ENCODE measurements at places on chromosomes 1 and 21.

GRCh38 chr1:67675800-67676199, 9.2 kb upstream of the GADD45A start:
- ATAC-seq, result peak; percentile 67

- ATAC-seq, result no peak
These were observed 72.9 kb upstream of the RGS4 start for GRCh38 chr1:162996261-162996660.

DNA sequence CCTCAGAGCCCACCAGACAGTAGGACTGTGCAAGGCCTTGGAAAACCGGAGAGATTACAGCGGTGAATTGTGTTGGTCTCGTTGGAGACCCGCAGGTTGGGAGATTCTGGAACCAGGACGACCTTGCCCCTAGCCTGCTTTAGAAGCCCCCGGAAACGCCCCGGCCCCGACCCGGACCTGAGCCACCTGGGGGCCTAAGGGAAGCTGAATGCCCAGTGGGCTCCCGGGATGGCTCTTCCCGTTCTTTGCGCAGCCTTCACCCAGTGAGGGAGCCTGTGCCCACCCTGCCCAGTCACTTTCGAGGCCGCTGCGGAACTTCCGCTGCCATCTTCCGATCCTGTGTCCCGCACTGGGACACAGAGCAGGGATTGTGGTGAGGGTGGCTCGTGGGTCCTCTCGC, 254.4 kb downstream of the FAM72C start:
- ATAC-seq, result no peak

DNA sequence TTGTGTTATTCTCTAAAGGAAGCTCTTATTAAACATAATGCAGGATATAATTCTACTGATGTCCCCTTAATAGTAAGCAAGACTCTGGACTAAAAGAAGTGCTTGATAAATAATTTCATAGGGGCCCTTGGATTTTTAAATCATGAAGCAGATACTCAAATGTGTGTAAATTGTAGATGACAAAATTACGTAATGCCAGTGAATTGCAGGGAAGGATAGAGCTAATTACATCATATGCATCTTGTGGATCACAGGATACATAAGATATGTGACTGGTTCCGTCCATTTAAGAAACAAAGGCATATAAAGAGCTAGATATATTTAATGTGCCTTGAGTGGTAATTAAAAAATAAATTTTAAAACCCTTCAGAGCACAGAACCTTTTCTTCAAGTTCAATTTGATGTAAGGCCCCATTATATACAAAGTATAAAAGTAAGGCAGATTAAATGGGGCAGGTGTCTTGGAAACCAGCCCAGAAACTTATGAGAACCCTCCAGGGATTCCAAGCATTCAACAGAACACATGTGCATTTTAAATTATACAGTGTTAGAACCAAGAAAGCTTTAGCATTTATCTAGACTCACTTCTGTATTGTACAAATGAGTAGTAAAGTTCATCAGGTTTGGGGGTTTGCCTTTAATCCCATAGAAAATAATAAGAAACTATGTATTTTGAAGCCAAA, 190.4 kb downstream of the NCAM2 start:
- no peak for ATAC-seq

- ATAC-seq, result no peak
These were observed 7.2 kb downstream of the HLCS start for GRCh38 chr21:36959020-36959835.

DNA sequence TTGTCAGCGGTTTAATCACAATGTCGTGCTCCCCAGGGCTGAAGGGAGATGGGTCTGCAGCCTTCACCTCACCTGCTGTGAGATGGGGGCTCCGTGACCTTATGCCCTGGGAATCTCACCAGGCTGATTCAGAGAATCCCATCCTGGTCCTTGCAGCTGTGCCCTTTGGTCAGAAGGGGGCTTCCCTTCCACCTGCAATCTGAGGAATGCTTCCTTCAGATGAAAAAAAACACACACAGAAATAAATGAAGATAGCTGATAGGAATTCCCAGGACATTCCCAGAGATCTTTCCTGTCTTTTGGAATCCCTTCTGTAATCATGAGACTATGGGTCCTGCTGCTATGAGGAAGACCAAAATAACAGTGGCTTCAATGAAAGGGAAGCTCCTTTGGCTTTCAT, 127.0 kb upstream of the VAMP3 start:
- no peak for ATAC-seq

DNA sequence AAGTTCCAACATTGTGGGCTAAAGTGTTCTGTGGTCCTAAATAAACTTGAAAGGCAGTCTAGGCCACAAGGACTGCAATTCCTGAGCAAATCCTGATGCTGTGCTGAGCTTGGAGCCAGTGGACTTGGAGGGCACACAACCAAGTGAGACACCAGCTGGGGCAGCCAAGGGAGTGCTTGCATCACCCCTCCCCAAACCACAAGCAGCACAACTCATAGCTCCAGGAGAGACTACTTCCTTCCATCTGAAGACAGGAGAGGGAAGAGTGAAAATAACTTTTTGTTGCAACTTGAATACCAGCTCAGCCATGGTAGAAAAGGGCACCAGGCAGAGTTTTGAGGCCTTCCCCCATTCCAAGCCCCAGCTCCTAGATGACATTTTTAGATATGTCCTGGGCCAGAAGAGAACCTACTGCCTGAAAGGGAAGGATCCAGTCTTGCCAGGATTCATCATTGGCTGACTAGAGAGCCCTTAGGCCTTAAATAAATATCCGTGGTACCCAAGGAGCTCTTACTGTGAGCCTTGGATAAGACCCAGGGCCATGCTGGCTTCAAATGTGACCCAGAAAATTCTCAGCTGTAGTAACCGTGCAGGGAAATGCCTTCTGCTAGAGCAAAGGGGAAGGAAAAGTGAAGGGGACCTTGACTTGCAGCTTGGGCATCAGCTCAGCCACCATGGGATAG, 35.4 kb upstream of the LRRC8B start:
- no peak for ATAC-seq

- ATAC-seq, result peak; percentile 71
These were observed 27.4 kb upstream of the KIRREL1 start for GRCh38 chr1:157966031-157966537.

DNA sequence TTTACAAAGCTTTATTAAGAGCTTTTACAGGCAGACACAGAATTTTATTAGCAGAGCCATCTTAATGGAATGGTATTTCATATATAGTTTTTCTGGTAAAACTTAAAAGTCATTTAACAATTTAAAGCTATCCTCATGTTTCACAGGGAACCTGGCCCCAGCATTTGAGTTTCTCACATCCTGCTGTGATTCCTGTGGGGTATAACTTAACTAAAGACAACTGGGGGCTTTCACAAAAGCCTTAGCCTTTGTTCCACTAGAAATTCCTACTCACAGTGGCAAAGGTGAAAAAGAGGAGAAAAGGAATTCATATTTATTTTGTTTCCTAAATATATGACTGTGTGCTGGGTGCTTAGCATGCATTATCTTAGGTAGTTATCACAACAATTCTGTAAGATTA, 233.9 kb downstream of the DENND1B start:
- no peak for ATAC-seq

- ATAC-seq, result no peak
These were observed 2.9 kb downstream of the SERTAD4 start for GRCh38 chr1:210235363-210236053.

GRCh38 chr1:84689514-84690396, 506 bp downstream of the SSX2IP start:
- peak; percentile 38 for ATAC-seq

DNA sequence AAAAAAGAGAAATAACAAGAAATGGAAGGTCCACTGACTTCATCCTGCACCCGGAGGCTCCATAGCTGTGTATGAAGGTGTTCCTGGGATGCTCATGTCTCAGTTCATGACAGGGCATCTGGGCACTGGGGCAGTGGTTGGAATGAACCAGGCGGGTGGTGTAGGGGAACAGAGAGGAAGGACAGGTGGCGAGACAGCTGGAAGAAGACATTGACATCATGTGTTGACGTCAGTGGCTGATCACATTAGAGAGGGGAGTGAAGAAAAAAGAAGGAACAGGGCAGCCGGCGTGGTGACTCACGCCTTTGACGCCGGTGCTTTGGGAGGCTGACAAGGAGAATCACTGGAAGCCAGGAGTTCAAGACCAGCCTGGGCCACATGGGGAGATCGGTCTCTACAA, 50.1 kb downstream of the HUNK start:
- ATAC-seq, result no peak

- ATAC-seq, result no peak
These were observed 812 bp downstream of the NBPF1 start for GRCh38 chr1:16612332-16613172.

DNA sequence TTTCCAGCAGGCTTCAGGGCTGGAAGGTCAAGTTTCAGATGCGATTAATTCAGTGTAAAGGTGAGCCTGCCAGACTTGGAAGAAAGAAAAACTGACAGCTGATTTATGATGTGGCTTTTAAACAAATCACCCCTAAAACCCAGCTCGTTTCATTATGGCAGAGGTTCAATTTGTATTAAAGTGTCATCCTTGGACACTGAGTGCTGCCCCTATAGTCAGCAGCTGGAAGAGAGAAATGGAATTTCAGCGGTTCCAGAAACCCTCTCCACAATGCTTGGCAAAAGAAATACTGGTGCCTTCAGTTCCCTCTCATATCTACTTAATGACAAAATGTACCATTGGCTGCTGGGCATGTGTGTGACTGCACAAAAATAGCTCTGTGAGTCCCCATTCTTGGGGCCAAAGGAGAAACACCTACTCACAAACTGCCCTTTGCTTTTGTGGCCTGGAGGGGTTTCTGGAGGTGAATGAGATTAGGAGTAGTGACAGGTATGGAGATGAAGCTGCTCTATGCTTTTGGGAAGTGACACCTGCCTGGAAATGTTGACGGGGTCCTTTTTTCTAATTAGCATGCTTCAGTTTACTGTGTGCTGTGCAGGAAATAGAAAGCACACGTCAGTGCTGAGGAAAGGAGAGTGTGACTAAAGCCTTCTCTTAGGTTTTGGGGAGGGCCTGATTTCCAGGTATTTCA, 95.1 kb upstream of the TSPAN2 start:
- no peak for ATAC-seq

- no peak for ATAC-seq
These were observed 42.1 kb downstream of the NRIP1 start for GRCh38 chr21:15022608-15023261.

GRCh38 chr1:215891266-215892057, 324.4 kb downstream of the KCTD3 start:
- peak; percentile 45 for ATAC-seq

DNA sequence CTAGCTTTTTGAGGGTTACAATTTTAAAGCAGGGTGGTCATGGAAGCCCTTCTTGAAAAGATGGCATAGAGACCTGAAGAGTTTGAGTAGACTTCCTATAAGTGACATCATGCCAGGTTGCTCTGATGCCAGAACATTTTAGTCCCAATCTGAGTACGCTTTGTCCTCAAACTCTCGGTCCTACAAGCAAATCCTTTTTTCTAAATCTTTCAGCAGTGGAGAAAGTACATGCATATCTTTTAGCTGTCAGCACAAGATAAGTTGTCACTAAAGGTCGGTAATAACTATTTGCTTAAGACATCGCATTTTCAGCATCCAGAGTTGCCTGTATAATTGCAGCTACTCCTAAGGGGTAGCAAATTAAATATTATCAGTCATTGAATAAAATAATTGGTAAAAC, 140.4 kb downstream of the ATP6V1G3 start:
- no peak for ATAC-seq

DNA sequence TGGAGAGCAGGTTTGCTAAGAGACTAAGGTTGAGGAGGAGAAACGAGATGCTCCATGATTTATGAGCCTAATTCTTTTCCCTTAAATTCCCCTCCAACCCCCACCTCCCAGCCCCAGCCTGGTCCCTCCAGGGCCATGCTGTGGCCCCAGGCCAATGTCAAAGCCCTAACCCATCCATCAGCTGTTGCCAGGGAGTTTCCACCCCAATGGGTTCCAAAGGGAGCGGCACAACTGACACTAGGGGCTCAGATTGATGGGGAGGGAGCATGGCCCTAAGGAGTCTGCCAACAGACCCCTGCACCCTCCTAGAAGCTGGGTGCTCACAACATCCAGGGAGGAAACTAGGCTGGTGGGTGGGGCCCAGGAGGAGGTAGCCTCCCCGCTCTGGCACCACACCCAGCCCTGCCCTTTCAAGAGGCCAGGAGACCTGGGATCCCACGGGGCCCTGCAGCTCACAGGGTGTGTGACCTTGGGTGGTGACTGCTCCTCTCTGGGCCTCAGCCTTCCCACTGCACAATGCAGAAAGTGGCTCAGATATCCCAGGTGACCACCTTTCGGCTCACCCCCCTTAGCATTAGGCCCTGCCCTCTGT, 12.9 kb downstream of the AHDC1 start:
- ATAC-seq, result no peak

GRCh38 chr21:44987301-44987885, 47.6 kb downstream of the SLX9 start:
- no peak for ATAC-seq

- no peak for ATAC-seq
These were observed 153.8 kb upstream of the C1orf105 start for GRCh38 chr1:172266528-172267174.

DNA sequence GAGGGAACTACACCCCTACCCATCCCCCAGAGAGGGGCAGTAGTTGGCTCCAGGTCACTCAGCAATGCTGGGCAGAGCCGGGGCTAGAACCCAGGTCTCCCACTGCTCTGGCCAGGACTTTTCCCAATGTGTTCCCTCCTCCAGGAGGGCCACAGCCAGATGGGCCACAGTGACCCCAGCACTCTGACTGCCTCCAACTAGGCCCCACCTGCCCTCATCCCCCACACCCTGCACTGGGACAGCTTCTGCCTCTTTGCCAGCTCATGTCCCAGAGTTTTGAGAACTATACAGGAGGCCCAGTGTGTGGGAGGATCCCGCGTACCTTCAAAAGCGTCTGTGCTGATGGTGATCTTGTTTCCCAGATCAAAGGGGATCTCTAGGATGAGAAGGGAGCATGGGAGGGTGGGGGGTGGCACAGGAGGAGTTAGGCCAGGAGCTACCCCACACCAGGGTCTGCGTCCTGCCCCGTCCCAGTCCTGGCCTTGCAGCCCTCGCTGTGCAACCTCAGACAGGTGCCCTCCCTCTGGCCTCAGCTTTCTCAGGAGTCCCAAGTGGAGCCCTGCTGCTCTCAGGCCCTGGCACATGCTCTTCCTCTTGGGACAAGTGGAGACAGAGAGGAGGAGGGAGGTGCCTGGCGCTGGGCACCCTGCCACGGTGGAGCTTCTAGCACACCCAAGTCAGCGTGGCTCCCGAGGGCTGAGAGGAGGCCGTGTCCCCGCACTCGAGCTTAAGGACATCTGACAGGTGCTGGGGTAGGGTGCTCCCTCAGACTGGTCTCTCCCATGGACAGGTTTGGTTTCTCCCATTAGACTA, 22.0 kb downstream of the MYOM3 start:
- ATAC-seq, result no peak

DNA sequence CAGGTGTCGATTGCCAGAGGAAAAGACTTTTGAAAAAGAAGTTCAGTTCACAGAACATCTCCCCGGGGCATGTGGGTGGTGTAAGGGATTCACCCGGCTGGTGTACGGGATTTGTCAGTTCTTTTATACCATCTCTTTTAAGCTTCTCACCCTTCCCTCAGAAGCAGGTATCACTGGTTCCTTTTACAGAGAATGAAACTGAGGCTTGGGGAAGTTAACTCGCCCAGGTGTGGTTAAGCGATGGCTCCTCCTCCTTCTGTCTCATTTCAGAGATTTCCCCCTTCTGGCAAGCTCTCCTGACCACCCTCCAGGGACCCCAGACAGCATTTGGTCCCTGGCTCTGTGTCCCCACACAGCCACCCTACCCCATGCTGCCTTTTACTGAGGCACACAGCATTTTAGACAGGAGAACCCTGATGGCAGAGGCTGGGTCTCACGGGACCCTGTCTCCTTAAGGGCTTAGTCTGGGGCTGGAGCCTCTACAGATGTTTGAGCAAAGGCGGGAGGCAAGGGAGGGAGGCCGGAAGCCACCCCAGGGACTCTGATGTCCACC, 2.8 kb upstream of the ECE1 start:
- no peak for ATAC-seq

- ATAC-seq, result no peak
These were observed 39.0 kb downstream of the TBX19 start for GRCh38 chr1:168319691-168320090.

All from motor neuron (in vitro differentiated cells).